ENCODE measurements at places on chromosomes 2 and 18. TPM values are rescaled to one million over a fixed set of nuclear protein-coding genes. Genes with fewer than 3 reads are reported as not detected.

- no peaks in the 10 kb centered on the region for H3K36me3 ChIP-seq
- no peak overlapping the region for H3K4me3 ChIP-seq
- no peak overlapping the region for H3K27ac ChIP-seq
- no peaks in the 10 kb centered on the region for H3K27me3 ChIP-seq
- H3K4me1 ChIP-seq = no peaks in the 10 kb centered on the region
These were observed 1109.7 kb downstream of the LRP1B start for GRCh38 chr2:141021109-141021508.

SERPINB5 gene
- total RNA-seq = not detected

DNA sequence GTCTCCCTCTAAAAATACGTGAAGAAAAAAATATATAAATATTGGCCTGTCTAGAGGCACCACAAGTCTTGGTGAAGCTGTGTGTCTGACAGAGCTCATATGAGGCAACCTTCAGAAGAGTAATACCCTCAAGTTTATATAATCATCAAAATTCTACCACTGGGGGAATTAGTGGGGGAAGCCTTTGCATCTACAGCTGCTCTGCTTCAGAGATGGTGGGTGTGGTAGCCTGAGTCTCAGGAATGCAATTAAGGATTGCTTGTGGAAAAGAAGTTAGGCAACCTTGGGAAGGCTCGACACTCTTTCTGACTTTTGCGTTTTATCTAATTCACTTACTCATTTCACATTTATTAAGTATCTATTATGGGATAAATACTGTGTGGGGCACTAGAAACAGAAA is 17.4 kb downstream of the TPGS2 start:
- no peak for DNase-seq
- H3K36me3 ChIP-seq = peaks cover 16% of the 10 kb centered on the region
- no peak overlapping the region for H3K27ac ChIP-seq
- peaks cover 3% of the 10 kb centered on the region for H3K4me1 ChIP-seq

- peak; percentile 19 for DNase-seq
- H3K36me3 ChIP-seq = no peaks in the 10 kb centered on the region
- H3K27ac ChIP-seq = no peak overlapping the region
- H3K27me3 ChIP-seq = no peaks in the 10 kb centered on the region
These were observed 279.7 kb downstream of the MBD2 start for GRCh38 chr18:53944721-53945120.

DNA sequence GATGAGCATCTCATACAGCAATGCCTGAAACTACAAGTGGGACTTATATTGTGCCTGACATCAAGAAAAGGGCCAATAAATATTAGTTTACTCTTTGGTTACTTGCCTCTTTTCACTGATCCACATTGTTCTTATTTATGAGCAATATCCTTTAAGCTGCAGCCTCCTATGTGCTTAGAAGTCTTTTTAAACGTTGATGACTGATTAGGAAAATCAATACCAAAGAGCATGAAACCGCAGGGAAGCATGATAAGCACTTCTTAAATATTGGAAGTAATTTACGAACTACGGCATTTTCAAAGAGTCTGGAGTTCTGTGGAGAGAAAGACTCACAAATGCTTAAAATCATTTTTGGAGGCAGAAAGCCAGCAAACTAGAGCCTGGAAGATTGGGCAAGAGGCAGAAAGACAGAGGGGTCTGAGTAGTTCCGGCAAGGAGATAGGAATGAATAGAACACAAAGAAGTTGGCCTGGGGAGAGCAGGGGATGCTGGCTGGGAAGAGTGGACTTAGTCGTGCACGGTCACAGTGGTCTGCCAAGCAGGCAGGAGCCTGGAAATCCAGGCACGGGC is 122.6 kb upstream of the NOSTRIN start:
- DNase-seq = no peak
- H3K36me3 ChIP-seq = no peaks in the 10 kb centered on the region
- no peaks in the 10 kb centered on the region for H3K4me1 ChIP-seq
- no peaks in the 10 kb centered on the region for H3K27me3 ChIP-seq
- H3K4me3 ChIP-seq = no peak overlapping the region
- H3K27ac ChIP-seq = no peak overlapping the region

NAT8 gene
- total RNA-seq = not detected

GRCh38 chr2:65231892-65232477 is 4.4 kb downstream of the ACTR2 start:
- peaks cover 62% of the 10 kb centered on the region for H3K4me1 ChIP-seq
- peak; percentile 36 for DNase-seq
- no peak overlapping the region for H3K4me3 ChIP-seq
- H3K36me3 ChIP-seq = peaks cover 9% of the 10 kb centered on the region
- no peaks in the 10 kb centered on the region for H3K27me3 ChIP-seq
- H3K27ac ChIP-seq = peak overlapping the region; percentile 75

NRP2 gene
- 6.8 TPM for total RNA-seq

CD8B2 gene
- total RNA-seq = not detected

GRCh38 chr2:108396845-108397244 is 19.1 kb downstream of the SULT1C4 start:
- no peak overlapping the region for H3K4me3 ChIP-seq
- no peak for DNase-seq
- no peak overlapping the region for H3K27ac ChIP-seq
- H3K36me3 ChIP-seq = no peaks in the 10 kb centered on the region
- H3K4me1 ChIP-seq = no peaks in the 10 kb centered on the region
- H3K27me3 ChIP-seq = no peaks in the 10 kb centered on the region

GRCh38 chr18:52451256-52451655 is 111.3 kb downstream of the DCC start:
- H3K27me3 ChIP-seq = no peaks in the 10 kb centered on the region
- no peak overlapping the region for H3K27ac ChIP-seq
- H3K4me1 ChIP-seq = no peaks in the 10 kb centered on the region
- no peak overlapping the region for H3K4me3 ChIP-seq

DNA sequence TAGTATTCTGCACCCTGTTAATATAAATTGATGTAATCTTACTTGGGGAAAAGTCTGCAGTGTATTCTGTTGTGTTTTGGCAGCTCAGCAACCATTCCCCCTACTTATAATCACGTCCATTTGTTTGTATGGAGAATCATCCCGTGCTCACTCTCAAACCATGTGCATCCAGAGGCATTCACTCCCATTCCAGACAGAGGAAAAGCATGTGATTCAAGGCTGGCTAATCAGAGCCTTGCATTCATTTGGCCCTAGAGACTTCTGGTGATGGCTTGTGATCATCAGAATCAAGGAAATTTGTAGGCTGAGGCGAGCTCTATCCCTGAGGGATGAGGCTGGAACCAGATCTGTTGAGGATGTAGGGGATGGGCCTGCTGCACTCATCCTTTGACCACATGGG is 5.1 kb upstream of the WIPF1 start:
- no peaks in the 10 kb centered on the region for H3K27me3 ChIP-seq
- peaks cover 69% of the 10 kb centered on the region for H3K4me1 ChIP-seq
- H3K4me3 ChIP-seq = no peak overlapping the region

LOXHD1 gene
- not detected for total RNA-seq

DNA sequence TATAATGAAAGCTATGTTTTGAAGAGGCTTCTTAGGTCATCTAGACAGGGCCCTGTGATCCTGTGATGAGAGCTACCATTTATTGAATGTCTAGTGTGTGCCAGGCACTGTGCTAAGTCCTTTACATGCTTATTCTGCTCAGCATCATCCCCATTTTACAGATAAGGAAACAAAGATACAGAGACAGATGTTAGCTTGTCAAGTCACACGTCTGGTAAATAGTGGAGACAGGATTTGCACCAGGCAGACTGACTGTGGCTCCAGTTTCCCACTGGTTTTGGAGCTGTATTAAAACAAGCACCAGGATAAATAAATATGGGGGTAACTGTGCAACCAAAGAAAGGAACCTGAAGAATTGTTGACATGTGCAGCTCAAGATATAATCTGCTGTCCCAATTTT is 19.2 kb upstream of the EML6 start:
- no peak for DNase-seq
- peaks cover 9% of the 10 kb centered on the region for H3K27me3 ChIP-seq
- no peak overlapping the region for H3K4me3 ChIP-seq
- H3K36me3 ChIP-seq = no peaks in the 10 kb centered on the region
- no peak overlapping the region for H3K27ac ChIP-seq

DNA sequence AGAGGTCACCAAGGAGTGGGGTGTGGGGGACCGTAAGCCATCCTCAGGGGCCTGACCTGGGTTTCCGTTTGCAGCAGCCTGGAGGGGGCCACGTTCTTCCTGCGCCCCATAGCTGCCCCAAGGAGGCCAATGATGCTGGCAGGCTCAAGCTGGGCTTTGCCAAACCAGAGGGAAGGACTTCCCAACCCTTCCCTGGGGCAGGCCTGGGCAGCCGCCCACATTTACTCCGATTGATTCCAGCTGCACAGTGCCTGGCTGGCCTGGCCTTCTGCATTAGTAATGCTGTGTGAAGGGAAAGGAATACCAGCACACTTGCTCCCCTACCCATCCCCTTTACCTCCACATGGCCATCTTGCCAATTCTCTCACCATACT is 360.6 kb upstream of the SLC14A2 start:
- H3K36me3 ChIP-seq = no peaks in the 10 kb centered on the region
- H3K4me1 ChIP-seq = no peaks in the 10 kb centered on the region
- H3K27ac ChIP-seq = no peak overlapping the region
- no peaks in the 10 kb centered on the region for H3K27me3 ChIP-seq

- H3K36me3 ChIP-seq = no peaks in the 10 kb centered on the region
- no peak overlapping the region for H3K27ac ChIP-seq
- H3K4me3 ChIP-seq = no peak overlapping the region
- no peaks in the 10 kb centered on the region for H3K27me3 ChIP-seq
- DNase-seq = no peak
These were observed 24.3 kb upstream of the VIT start for GRCh38 chr2:36672199-36672598.

All from B cell (primary cell).